ENCODE measurements at places on chromosomes 2 and 18.

DNA sequence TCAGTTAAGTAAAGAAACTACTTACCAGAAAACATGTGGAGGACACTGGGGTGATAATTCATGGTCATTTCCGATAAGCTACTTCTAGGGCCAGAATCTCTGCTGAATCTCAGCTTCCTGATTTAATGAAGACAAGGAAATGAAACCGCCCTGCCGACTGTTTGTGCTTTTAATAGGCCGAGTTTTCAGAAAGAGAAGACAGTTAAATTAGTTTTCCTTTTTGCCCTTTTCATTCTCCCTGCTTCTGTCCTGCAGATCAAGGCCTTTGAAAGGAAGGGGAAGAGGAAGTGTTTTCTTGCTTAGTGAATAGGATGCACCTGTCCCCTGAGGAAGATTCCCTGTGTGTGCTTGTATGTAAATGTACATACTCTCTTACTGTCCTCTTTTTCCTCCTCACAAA, 126.6 kb downstream of the SH3RF3 start:
- peak; percentile 16 for DNase-seq

GRCh38 chr18:3261373-3262233, at the start of gene MYL12B:
Gene MYL12B, plus strand, starts transcription at chr18:3262133. Its CDS starts 10,766 bp downstream, at chr18:3272899.
- DNase-seq = peak; percentile 93

GRCh38 chr18:10514082-10514481, 11.7 kb upstream of the NAPG start:
- DNase-seq = no peak

DNA sequence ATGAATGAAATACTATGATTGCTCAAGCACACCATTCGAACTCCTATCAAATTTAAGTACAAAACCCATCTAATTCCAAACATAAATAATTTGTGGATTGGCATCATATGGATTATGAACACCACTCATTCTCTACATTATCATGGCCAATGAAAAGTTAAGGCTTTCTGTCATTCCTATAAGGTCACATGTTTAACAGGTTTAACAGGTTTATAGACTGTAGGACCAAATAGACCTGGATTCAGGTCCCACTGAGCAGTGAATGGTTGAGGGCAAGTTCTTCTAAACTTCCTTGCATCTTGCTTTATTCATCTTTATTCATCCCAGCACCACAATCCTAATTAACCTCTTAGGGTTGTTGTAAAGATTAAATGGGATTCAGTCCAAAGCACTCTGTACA, 33.4 kb downstream of the FBXO36 start:
- DNase-seq = no peak
